GM23248 (cell line): ENCODE measurements at places on chromosomes 6 and 20.
A peak's percentile ranks its signal among the peaks of the same experiment; 100 is the strongest.

- DNase-seq: no peak
These were observed 46.9 kb downstream of the LAMA2 start for GRCh38 chr6:128929869-128930268.

DNA sequence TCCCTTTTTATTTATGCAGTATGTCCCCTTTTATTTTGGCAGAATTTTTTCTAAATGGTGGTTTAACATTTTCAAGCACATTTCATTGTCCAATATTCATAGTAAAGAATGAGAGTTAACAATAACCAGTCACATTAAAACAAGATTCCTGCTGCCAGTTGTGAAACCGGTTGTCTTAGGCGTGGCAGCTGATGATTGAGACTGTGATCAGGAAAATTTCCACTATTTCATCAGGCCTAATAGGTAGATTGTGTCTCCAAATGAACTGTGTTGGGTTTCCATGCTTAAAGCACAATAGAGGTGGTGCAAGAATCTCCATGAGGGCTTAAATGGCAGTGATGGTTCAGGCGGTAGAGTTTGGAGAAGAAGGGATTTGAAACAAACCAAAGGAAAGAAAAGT is 15.3 kb downstream of the PRDM1 start:
- DNase-seq: no peak

GRCh38 chr6:49645139-49645538 is 8.5 kb upstream of the RHAG start:
- no peak for DNase-seq

GRCh38 chr6:132969196-132969595 is 154.8 kb downstream of the RPS12 start:
- peak; percentile 46 for DNase-seq

DNA sequence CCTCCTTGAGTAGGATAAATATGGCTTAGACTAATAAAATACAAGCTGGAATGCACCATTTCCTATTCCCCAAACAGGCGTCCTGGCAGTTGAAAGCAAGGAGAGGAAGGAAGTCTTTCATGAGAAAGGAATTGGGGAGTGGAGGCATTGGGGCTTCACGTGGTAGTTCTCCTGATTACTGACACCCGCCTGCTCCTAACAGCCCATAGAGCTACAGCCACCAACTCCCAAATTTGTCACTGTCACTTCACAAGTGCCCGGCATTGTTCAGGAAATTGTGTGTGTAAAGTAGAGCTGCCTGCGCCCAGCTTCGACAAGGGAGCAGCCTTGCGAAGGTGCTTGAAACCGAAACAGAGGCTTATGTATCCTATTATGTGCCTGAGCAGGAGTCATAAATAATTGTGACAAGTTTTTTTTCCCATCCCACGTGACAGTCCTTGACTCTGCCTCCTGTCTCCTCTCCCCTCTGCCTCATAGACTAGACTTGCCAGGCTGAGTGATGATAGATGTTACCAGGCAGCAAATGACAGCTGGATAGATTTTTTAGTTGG is 301.7 kb upstream of the ZFP64 start:
- peak; percentile 64 for DNase-seq

GRCh38 chr20:52818491-52818890 is 153.7 kb upstream of the TSHZ2 start:
- no peak for DNase-seq

DNA sequence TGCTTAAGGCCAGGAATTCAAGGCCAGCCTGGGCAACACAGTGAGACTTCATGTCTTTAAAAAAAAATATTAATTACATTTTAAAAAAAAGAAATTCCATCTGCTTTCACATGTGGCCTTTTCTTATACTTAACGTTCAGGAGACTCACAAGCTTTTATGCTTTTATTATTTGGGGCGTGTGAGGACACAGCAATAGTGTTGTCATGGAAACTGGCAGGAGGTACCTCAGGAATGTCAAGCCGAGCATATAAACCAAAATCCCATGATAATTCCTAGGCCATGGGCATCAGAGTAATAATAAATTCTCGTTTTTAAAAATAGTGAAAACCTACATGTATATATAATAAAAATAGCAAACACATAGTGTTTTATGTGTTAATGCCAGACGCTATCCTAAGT is 89.8 kb downstream of the IYD start:
- no peak for DNase-seq

DNA sequence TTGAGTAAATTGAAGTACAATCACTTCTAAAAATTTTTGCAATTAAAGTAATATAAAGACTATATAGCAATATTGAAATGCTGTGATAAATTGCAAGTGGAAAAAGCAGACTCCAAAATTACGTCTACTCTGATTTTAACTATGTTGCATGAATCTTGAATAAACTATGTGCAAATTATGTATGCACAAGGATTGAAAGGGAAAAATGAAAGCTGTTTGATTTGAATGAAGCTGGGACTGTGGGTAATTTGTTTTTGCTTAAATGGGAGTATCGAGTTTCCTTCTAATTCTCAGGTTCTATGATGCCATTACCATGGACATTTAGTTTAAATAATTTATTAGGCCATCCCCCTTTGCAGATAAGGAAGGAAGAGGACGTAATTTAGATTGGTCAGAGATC is 198.7 kb upstream of the MYLIP start:
- no peak for DNase-seq

DNA sequence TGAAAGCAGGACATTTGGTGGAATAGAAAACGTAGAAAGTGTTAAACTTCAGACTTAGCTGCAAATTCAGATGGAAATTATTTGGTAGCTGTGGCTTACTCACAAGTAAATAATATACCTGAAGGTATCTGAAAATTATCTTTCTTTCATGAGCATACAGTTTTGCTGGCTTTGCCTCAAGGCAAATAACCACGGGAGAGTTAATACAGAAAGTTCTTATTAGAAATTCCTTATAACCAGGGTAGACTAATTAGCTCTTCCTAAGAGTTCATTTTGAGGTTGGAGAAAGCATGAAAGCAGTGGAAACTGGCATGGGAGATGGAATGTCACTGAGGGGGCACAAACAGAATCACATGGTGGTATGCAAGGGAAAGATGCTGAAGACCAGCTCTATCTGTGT is 217.5 kb downstream of the CD83 start:
- no peak for DNase-seq

DNA sequence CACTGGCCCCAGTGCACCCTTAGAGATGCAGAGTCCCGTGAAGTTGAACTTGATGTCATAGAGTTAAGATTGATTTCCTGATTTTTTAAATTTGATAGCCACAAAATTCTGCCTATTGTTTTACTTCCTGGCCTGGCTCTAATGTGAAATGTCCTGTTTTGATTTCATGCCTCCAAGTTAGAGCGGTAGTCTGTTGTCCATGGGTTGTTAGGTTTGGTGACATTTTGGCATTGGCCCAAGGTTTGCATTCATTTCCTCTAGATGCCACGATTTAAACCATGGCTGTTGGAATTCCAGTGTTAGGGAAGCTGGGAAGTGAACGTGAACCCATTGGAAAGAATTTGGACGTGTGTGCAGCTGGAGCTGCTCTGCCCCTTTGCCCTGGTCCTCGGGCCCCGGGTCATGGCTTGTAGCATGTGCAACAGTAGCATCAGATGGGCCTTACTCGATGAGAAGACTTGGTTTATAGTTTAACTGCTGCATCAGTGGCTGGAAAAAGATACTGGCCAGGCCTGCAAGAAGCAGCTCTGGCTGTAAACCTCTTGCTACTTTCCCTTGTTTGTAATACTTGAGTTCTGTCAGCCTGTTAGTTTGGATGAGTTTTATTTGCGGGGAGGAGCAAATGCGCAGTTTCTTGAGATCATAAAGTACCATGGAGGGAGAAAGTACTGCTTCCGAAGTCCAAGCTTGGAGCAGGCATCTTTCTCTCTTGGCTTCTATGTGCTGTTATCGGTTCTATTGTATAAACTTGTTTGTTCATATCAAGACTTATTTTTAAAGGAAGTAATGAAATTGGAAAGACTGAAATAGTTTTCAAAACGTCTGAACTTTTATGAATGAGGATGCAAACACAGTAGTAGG is 121.4 kb upstream of the CLDN20 start:
- peak; percentile 45 for DNase-seq

DNA sequence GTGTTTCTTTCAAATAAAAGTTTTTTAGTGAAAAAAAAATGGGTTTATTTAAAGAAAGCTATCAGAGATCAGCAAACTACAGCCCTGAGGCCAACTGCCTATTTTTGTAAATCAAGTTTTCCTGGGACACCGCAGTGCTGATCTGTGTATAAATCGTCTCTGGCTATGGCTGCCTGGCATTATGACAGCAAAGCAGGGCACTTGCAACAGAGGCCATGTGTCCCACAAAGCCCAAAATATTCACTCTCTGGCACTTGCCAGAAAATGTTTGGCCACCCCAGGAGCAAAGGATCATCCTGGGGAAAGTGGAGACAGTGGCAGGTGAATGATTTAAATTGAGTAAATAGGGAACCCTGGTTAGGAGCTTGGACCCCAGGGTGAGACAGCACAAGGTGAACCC is 291.6 kb downstream of the PREX1 start:
- no peak for DNase-seq

DNA sequence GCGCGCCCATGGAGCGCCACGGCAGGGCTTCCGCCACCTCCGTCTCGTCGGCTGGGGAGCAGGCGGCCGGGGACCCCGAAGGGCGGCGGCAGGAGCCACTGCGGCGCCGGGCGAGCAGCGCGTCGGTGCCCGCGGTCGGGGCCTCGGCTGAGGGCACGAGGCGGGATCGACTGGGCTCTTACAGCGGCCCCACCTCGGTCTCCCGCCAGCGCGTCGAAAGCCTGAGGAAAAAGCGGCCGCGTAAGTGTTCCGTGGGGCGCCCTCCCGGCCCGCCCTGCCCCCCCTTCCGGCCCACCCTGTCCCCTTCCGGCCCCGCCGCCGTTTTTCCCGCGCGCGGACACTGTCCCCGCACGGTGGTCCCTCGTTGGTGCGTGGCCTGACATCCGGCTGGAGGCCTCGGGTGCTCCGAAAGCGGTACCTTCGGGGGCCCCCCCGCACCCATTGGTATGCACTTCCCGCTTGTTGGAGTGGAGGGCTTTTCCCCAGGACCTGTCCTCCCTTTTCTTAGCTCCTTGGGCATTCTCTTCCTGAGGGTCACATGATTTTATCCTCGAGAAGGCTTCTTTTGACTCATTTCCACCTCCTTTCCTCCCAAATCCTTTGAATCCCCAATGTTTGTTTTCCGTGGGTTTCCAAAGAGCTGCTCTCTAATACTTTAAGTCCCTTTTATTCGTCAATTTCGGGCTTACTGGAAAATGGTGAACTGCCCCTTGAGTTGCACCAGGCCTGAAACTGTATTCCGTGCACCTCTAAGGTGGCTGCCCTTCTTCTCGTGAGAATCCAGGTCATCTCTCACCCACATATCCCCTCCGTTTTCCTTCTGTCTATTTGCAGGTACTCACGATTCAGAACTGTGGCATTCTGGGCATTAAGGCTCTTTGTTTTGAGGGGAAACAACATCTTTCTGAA is 556 bp downstream of the PANK2 start:
- DNase-seq: peak; percentile 48
